Stimulated activated CD8-positive, alpha-beta memory T cell treated with anti-CD3 and anti-CD28 coated beads, Interleukin-15, amount 100 ng/mL, for 24 hours (primary cell): ENCODE measurements at places on chromosomes 2 and 18.

GRCh38 chr2:218292048-218293014, at the start of gene TMBIM1:
TMBIM1 (minus strand) TSS chr2:218292503; CDS start chr2:218282141, 10,362 bp downstream.
- peak; percentile 67 for DNase-seq

- DNase-seq: peak; percentile 64
Observed at GRCh38 chr2:101341901-101342624, 33.6 kb upstream of the RNF149 start.

GRCh38 chr2:224062481-224063297, 23.6 kb upstream of the SERPINE2 start:
- DNase-seq: no peak

- no peak for DNase-seq
Observed at GRCh38 chr2:160942476-160943142, 217.6 kb upstream of the TANK start.
